ENCODE measurements at places on chromosomes 1 and 21.

- DNase-seq, result no peak
These were observed 30.2 kb downstream of the TRAF5 start for GRCh38 chr1:211356723-211357407.

- no peak for DNase-seq
These were observed 2.2 kb downstream of the TLR5 start for GRCh38 chr1:223140611-223141405.

DNA sequence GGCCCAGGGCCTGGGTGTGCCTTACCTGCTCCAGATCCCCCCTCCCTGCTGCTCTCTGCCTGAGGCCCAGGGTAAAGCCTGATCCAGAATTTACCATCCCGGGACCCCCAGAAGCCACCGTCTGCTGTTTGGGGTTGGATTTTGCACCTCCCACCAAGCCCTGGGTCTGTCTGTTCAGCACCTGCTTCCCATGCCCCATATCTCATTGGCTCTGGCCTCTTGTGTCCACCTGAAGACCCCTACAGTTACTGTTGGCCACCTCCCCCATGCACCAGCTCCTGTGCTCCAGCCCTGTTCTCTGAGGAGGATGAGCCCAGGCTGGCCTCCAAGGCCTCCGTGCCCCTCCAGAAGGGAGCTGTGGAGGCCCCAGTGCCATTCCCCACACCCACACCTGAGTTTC lies 113.9 kb downstream of the GRIK3 start:
- no peak for DNase-seq

DNA sequence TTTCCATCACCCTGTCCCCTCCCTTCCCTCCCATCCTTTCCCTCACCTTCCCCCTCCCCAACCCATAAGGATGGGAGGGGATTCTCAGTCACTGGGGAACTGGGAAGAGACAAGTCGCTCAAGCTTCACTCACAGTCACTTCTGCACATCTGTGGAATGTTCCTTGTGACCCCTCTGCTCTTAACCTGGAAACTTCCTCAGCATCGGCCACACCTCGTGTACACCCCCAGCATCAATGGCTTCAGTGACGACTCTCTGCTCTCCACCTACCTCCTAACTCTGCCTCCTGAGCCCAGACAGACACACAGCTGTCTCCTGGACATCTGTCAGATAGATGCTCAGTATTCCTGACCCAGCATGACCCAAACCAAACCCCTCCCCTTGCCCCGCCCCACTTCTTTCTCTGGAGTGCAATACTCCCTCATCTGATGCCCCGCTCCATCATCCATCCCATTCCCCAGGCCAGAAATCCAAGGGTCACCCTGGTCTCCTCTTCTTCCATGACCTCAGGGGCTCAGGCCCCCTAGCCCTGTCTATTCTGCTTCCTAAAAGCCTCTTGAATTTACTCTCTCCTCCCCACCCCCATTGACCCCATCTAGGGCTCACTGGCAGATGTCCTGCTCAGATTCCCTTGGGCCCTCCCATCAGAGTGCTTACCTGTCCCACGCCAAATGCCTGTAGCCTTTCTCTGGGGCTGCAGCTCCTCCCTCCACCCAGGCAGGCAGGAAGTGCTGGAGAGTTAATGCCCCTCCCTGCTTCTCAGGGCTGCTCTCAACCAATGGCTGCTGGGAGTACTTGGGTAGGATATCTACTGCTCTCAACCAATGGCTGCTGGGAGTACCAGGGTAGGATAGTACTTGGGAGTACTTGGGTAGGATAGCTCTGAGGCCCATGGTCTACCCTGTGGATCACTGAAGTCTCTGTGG lies 83.1 kb upstream of the CSF3R start:
- DNase-seq, result no peak

- no peak for DNase-seq
These were observed 442.3 kb downstream of the PLPP3 start for GRCh38 chr1:56137090-56137489.

GRCh38 chr1:185856482-185856881 lies 122.3 kb downstream of the HMCN1 start:
- DNase-seq, result no peak

DNA sequence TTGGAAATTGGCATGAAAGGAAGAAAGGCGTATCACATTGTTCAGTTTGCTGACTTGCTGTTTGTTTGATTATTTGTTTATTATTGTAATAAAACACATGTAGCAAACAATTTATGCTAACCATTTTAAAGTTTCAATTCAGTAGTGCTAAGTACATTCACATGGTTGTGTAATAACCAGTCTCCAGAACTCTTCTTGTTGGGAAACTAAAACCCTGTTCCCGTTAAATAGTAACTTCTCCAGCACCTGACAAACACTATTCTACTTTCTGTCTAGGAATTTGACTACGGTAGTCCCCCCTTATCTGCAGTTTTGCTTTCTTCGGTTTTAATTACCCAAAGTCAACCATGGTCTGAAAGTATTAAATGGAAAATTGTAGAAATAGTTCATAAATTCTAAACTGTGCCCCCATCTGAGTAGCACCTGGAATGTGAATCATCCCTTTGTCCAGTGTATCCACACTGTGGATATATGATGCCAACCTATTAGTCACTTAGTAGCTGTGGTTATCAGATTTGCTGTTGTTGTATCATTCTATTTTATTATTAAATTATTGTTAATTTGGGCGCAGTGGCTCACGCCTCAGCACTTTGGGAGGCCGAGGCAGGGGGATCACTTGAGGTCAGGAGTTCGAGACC lies 5.5 kb downstream of the MORC3 start:
- no peak for DNase-seq

GRCh38 chr1:217268058-217268457 lies 362.8 kb downstream of the GPATCH2 start:
- no peak for DNase-seq

- DNase-seq, result no peak
These were observed 8.3 kb downstream of the PCSK9 start for GRCh38 chr1:55047611-55048010.

DNA sequence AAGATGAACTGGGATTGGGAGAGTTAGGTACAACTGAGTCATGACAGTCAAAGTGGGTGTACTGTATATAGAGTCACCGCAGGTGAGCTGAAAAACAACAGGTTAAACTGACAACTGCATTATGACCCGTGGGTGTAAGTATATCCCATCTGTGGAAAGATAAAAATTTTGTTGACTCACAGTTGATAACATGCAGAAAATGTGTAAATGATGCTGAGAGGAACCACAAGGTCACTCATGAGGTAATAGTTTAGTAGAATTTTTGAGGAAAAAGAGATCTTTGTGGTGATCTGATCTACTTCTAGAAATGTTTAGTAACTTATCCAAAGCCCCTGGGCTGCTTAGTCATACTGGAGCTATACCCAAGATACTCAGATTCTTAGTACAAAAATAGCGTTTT lies 838 bp downstream of the OR2C3 start:
- DNase-seq, result no peak

DNA sequence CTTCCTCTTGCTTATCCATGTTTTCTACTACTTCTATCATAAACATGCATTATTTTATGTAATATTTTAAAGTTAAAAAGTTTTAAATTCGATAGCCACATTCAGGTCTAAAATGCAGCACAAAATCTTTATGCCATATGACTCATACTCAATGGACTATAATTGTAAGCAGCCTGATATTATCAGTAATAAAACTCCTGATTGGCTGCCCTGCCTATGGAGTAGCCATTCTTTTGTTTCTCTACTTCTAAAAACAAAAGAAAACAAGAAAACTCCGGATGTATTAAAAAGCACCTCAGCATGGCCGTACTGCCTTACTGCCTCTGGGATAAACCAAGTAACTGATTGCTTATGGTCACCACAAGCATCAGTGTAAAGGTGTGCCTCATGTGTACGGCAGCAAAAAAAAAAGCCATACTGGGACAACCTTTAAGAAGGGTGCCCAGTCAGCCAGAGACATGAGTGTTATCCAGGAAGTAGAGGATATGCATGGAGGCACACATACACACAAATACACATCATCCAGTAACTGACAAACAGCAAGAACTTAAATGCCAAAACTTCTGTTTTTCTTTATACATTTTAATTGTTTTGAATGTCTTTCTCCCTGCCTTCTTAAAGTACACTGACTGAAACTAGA lies 9.2 kb downstream of the SLC35D1 start:
- DNase-seq, result no peak

GRCh38 chr1:58345215-58346035 lies 201.1 kb downstream of the OMA1 start:
- no peak for DNase-seq

DNA sequence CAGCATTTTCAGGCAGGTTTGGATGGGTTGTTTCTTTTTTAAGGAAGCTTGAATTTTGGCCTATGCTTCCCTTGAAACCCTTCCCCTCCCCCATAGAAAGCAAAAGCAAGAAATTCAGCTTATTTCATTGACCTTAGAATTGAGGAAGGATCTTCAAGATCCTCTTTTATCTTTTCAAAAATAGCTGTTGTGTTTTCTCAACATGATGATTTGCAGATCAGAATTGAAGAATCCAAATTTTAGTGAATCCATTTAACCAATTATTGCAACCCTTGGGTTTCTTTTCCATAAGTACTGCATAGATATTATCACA lies 73.7 kb downstream of the LRRC8C start:
- no peak for DNase-seq

- DNase-seq, result no peak
These were observed 37.9 kb downstream of the WDR3 start for GRCh38 chr1:117967477-117967876.

GRCh38 chr1:230858236-230858820 lies 10.0 kb downstream of the C1orf198 start:
- DNase-seq, result no peak

- no peak for DNase-seq
These were observed 37.8 kb downstream of the FRRS1 start for GRCh38 chr1:99728494-99729235.

DNA sequence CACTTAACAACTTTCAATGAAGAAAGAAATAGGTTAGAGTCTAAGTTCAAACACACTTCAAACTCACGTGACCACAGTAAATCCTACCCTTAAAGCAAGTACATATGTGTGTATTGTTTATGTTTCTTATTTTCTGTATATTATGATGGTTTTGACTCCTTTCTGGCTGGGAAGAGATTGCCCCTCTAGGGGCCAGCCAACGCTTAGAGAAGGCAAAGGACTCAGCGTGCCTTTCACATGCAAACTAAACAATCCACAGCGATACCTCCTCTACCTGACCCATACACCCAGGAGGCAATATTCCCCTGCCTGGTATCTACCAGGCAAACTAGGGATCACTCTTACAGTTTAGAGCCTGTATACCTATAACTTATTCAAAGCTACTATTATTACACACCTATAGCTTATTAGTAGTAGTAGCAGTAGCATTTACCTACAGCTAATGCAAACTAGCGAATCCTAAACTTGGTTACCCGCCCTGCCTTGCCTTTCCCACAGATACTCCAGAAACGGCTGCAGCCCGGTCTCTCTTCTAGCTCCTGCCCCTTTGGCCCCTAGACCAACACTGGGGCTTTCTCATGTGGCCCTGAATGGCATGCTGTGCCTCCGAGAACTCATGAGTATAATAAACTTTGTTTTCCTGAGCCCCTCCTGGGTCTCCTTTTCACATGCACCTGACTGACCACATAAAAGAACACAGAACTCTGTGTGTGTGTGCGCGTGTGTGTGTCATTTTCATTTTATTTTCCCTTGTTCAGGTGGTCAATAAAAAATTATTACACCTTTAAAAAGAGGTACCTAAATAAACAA lies 14.0 kb downstream of the NRIP1 start:
- no peak for DNase-seq

- no peak for DNase-seq
These were observed 204.2 kb upstream of the TMEM51 start for GRCh38 chr1:14949270-14949835.

DNA sequence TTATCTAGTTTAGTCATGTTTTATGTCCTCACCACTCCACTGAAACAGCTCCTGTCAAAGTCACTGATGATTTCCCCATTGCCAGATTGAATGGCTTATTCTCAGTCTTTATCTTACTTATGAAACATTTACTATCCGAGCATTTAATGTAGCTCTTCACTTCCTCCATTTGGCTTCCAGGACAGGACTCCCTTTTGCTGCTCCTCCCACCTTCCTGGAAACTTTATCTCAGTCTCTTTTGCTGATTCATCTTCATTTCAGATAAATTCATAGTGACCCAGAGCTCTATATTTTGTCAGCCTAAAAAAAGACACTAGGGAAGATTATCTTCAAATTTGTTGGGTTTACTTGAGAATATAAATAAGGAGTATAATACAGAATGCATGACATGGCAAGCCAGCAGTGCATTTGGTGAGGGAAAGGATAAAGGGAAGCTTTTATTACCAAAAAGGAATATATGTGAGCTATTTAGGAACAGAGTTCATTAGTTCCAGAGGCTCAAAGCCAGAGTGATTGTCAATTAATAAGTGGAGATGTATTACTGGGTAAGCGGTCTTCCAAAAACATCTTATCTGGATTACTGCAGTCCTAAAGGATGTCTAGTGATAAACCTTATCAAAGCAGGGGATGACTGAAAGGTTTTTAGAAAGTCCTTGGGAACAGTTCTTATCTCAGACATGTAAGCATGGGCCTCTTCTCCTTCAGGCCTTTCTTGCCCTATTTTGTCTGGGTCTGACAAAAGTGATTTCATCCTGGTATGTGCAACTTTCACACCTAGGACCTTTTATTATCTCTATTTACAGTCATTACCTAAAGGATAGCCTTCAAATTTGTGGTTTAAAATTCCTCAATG lies 25.6 kb downstream of the IL23R start:
- DNase-seq, result no peak

DNA sequence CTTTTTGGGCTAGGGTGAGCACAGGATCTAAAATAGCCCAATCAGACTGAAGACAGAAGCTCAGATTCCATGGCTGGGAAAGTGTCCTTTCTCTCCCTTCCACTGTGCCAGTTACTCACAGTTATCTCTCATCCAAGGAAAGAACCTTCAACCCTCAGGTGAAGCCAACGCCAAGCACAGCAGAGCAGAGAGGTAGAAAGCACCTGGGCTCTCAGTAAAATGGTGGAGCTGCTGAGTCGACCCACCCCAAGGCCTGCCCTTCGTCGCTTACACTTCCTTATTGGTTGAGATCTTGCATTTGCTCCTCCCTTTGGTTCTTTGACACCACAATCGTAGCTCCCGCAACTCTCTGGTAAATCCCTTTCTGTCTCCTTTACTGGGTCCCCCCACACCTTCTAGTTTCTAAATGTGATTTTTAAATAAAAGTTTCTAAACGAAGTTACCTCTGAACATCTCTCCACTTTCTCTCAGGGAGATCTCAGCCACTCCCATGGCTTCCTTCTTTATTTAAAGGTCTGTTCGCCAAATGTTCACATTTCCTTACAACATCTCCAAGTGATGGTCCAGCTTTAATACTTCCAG lies 27.5 kb upstream of the SLC30A1 start:
- no peak for DNase-seq

DNA sequence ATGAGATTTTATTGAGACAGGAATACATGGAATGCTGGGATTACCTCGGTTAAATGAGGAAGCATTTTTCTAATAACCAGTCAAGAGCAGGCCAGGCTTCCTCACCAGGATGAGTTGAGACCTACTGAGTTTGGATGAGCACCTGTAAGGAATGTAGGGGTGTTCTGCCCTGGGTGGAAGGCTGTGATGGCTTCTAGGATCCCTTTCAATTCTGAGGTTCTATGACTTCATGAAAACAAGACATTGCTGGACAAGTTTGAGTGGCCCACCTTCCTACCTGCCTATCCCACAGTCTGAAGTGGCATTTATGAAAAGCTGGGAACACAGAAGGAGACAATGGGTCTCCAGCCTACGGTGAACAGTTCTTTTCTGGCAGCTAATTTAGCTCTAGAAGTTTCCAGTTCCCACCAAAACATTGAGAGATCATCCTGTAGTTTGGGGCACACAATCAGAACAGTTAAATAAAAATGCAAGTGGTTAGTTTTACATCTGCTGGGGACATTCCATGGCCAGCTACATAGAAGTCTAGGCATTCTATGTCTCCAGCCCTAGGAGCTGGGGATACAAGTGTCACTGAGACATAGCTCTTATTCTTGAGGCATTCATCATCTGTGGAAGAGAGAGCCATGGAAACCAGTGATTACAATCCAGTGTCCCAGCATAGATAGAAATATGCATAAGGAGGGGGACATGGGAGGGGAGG lies 51.3 kb upstream of the TSPAN2 start:
- DNase-seq, result no peak

Measured in stimulated activated CD4-positive, alpha-beta T cell treated with anti-CD3 and anti-CD28 coated beads, TNF-alpha, amount 100 ng/mL, for 1 hour (primary cell).